ENCODE measurements at places on chromosomes 3 and 15. TPM values are rescaled to one million over a fixed set of nuclear protein-coding genes. Genes with fewer than 3 reads are reported as not detected.
A peak's percentile ranks its signal among the peaks of the same experiment; 100 is the strongest.

GRCh38 chr3:118811236-118811732 lies 223.4 kb downstream of the IGSF11 start:
- no peak for DNase-seq

DNA sequence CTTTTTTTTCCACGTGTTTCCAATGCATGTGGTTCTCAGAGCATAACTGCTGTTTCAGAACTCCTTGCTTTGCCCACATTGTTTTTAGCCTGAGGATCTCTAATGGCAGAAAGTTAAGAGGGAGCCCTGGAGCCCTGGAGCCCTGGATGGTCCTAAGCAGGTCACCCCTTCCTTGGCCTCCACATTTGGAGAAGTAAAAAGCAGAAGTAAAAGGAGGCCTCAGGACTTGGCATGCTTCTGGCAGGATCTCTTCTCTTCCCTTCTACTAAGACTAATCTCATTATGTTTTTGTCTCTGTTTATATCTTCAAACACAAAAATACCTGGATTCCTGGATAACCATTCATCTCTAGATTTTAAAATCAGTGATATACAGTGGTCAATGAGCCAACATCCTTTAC lies 50.1 kb downstream of the P2RY1 start:
- DNase-seq: no peak

DNA sequence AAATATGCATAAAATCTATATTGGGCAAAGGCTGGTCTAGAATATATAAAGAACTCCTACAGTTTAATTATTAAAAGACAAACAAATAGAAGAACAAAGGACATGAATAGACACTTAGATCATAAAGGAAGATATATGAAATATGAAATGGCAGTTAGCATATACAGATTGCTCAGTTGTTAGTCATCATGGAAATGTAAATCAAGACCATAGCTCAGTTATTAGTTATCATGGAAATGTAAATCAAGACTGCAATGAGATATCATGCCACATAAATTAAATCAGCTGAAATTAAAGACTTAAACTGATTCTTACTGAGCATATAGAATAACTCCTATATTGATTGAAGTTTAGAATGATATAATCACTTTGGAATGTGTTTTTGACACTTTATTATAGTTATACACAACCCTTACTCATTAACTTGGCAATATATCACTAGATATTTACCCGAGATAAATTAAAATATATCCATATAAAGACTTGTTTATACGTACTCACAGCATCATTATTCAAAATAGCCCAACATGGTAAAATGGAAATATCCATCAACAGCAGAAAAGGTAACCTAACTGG lies 45.2 kb upstream of the GOLGA8B start:
- DNase-seq: no peak

- DNase-seq: no peak
These were observed 139.6 kb downstream of the LRRK1 start for GRCh38 chr15:101058735-101059134.

GRCh38 chr15:69830430-69830829 lies 267.3 kb downstream of the TLE3 start:
- DNase-seq: no peak

DNA sequence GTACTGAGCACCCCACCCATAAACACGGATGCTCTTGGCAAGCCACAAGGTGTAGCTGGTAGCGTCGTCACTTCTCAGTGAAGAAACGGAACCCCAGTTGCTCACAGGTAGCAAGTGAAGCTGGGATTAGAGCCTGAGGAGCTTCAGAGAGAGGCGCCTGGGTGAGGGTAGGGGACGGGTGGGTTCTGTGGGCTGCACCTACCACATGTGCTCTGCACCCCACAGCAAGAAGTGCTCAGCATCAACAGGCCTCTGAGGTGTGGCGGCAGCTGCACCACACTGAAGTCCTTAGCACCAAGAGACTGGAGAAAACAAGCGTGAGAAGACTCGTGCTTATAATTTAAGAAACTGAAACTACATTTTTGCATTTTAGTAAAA lies 9.8 kb downstream of the MAP6D1 start:
- DNase-seq: no peak

GRCh38 chr3:18030371-18030870 lies 288.0 kb upstream of the TBC1D5 start:
- no peak for DNase-seq

DNA sequence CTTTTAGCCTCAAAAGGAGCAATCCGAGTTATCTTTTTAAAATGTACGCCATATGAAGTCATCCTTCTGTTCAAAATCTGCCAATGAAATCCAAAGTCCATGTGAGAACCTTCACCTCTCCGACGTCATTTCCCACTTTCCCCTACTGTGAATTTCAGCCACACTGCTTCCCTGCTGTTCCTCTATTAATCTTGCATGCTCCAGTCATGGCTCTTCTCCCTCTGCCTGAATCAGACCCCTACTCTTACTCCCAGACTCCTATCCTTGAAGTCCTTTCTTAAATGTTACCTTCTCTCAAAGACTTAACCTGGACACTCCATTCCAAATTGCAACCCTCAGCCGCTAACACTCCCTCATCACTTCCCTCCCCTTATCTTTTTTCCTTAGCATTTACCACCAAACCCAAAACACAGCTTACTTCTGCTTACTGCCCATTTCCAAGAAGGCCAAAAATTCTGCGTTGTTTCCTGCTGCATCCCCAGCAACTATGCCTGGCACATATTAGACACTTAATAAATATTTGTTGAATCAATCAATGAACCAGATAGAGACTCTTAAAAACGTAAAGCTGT lies 1.2 kb downstream of the NKIRAS1 start:
- no peak for DNase-seq

DNA sequence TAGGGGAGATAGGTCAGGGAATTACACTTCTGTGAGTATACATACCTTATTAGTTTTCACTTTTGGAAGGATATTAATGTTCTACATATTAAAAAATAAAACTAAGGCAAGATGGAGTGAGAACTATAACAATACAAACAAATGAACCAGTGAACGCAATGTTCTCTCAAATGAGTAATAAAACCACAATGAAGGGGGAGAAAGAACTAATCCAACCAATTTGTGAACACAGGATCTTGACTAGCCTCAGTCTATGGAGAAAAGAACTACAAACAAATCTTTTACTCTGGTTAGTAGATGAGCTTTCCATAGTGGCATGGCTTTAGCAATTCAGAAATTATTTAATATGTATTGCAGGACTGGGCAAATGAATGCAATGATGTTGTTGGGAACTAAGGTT lies 26.9 kb upstream of the ATOSA start:
- no peak for DNase-seq

DNA sequence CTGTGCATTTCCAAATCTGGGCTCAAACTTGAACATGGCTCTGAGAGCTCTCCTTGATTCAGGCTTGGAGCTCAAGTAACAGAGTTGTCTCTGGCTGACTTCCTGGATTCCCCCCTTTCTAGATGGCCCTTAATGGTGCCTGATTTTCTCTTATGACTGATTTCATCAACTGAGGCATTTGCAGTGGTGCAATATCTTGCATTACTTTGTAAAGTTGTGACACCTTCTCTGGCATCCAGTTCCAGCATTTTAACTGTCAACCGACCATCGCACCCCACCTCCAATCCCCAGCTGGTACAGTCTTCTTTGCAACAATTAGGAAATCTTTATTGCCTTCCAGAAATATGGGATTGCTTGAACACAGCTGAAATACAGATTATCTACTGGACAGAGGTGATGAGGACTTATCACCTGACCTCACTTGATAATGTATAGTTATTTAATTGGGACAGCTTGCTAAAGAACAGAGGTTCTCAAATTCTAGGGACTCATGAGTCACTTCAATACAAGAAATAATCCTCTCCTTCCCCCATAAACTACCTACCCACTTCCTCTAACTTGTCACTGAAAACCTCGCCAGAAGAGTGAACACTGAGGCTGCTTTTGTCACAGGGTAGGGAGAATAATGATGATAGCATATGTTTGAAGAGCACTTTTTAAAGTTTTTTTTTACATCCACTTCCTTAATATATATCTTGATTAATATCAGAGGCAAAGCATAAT lies 41.8 kb downstream of the FILIP1L start:
- DNase-seq: no peak

DNA sequence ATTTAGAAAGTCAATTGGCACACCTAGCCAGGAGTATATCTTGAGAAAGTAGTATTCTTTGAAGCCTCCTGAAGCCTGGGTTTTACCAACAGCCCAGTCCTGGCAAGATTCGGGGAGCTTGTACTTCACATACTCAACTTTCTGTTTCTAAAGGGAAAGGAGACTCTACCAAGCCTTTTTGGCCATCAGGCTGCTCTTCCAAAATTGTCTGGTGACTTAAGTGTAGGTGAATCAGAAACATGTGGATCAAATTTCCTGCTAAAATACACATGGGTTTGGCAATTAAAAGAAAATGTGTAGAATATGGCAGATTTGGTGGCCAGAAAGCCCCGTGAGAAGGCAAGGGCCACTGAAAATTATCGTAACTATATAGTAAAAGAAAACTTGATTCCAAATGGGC lies 15.9 kb upstream of the GREM1 start:
- DNase-seq: no peak

- peak; percentile 48 for DNase-seq
These were observed 107.0 kb downstream of the ALCAM start for GRCh38 chr3:105473521-105474223.

The MITF gene
- polyA plus RNA-seq: 32.2 TPM
